ENCODE measurements at places on chromosomes 3 and 15.

DNA sequence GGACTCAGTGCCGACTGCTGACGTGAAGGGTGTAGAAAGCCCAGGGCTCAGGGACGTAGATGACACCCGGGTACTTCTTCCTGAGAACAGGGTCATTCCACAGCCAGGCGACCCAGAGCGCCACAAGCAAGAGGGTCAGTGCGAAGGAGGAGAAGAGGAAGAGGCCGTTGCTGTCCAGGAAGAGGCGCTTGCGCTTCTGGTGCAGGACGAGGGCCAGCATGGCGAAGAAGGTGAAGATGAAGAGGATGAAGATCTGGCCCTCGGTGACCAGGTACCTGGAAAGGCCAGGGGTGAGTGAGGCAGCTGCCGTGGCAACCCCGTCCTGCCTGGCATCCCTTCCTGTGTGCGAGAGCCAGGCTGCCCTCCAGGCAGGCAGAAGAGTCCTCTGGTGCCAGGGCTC, 3.0 kb upstream of the CALML4 start:
- peak; percentile 48 for DNase-seq

DNA sequence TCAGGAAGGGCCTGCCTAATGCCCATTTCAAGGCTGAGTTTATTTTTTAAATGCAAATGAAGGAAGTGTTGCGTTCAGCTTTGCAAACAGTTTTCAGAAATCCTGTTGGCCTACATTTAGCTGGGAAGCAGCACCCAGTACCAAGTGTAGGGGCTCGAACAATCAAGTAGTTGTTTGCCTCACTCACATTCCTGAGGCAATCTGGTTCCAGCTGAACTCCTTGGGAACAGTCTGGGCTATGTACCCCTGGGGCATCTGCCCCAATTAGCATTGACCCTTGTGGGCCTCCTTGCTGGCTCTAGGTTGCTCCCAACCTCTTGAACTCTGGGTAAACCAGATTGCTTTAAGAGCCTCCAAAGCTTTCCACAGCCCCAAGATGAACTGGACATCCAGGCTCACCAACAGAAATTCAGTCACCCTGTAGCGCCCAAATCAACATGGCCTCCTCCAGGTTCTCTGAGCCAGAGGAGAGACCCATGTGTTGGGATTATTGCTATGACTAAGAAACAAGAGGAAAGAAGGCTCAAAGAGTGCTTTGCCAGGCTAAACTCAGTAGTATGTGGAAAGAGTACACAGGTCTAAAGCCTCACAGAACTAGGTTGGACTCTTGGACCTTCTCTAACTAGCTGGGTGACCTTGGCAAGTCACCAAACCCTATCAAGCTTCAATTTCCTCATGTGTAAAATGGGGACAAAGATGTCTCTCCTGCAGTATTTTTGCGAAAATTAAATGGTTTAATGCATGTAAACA, 532.7 kb downstream of the SOX2 start:
- DNase-seq: no peak

DNA sequence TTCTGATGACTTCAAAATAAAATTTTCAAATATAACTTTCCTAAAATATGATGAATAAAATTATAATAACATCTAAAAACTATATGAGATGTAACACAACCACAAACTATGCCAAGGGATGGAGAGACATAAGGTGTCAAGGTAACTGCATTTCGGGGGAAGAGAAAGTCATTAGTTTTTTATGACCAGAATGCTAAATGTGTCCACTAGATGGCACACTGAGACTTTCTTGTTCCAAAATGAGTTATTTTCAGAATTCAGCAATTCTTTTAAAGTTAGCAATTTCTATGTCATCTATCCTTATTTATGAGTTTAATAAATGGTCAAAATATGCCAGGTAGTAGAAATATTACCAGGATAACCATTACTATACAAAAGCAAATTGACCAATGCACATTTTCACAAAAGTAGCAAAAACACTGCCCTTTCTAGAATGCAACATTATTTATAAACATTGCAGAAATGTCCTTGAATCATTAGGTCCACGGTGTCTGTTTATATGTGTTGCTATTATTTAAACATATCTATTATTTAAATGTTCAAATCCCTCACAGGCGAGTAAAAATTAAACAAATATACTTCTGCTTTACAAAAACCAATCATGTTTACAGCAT, 374.2 kb downstream of the PLCL2 start:
- no peak for DNase-seq

DNA sequence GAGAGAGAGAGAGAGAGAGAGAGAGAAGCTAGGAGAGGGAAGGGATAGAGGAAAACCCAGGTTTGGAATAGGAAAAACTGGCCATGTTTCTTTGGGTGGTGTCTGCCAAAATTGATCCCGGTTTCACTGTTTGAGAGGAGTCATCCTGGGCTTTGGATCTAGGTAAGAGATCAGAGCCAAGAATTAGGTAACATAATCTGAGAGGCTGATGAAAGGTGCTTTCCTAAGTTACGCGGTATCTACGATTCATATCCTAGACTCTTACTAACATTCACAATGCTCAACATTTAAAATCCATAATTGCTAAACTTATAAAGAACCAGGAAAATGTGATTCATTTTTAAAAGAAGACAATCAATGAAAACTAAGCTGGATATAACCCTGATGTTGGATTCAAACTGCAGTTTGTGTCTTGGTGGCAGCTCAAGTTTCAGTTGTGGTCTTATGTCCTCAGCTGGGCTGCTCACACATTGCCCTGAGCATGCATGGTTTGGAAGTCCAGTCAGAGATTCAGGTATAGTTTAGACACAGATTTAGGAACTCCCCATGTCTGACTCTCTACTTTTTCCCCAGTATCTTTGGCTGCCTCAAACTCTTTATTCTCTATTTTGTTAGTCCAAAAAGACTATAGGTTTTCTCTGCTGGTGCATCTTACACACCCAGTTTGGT, 42.5 kb upstream of the FMN1 start:
- DNase-seq: no peak

DNA sequence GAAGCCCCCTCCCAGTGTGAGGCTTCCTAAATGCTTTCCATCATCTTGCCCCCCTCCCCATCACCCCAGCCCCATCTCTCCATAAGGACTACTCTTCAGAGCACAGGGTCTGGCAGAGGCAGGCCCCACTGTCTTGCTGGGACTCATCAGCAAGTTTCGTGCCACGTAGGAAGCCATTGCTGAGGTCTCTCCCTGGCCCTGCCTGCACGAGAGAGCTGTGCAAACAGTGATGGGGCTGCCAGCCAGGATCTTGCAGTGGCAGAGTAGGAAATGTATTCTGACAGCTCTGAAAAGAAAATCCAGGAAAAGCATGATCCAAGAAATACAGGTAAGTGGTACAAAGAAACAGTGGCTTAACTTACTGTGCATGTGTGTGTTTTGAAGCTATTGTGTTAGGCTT, 22.6 kb downstream of the ISL2 start:
- no peak for DNase-seq

- no peak for DNase-seq
Observed at GRCh38 chr15:71565631-71566160, 244.7 kb upstream of the NR2E3 start.

DNA sequence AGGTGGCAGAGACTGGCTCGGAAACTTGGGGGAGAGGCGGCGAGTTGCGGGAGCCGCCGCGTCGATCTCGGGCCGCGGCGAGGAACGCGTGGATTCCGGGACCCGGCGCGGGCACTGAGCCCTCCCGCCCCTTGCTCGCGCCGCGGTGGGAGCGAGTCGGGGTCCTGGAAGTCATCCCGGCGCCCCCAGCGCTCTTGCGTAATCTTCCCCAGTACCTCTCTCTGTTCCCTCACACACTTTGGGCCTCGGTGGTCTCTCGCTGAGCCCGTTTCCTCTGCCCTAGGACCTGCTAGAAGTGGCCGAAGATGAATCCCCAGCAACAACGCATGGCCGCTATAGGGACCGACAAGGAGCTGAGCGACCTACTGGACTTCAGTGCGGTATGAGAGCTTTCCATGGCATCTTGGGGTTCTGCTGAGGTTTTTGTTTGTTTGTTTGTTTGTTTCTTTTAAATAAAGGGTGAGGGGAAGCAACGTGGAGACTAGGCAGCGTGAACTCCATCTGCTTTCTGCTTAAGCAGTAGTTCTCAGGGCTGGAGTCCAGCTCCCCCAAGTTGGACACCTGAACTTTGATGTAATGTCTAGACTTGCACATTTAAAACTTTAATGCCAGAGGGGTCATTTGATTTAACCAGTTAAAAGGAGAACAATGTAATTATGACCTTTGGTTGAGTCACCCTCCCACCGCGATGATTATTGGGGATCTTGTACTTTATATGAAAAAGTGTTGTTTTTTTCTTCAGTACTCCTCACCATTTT, 1.3 kb downstream of the TCF12 start:
- no peak for DNase-seq

DNA sequence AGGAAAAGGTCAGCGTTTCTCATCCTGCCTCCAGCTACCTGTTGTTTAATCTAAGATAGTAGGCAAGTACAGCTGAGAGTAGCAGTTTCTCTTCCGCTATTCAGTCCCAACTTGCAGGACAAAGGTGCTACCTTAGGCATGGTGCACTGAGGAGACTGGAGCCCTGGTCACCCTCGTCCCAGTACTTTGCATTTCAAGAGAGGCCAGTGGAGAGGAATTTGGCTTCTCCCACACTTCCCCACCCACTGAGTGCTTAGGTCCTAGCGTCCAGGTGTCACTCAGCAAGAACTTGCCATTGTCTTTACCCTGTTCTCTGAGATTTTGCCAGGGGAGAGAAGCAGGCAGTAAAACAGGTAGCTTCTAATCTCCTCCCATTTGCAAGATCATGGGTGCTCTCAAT, 12.5 kb upstream of the RPN1 start:
- no peak for DNase-seq

DNA sequence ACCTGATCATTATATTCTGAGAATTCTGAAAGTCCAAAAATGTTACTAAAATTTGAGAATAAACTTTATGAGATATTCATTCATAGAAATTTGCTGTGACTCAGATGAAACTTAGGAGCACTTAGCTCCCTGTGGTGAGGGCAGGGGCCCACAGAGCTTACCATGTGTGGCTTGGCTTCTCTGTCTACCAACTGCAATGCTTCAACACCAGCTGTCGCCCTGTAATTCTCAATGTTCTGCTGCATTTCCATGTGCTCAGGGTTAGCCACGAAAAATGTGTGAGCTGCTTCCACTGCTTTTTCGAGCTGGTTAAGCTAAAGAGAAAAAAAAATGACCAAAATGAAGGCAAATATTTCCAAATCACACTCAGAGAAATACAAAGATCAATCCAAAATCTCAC, 125.6 kb downstream of the P3H2 start:
- no peak for DNase-seq

GRCh38 chr15:68582236-68582635, 3.4 kb downstream of the CORO2B start:
- DNase-seq: no peak

- DNase-seq: no peak
Observed at GRCh38 chr15:31323627-31324026, 3.0 kb upstream of the KLF13 start.

- no peak for DNase-seq
Observed at GRCh38 chr3:42441791-42442190, 31.4 kb upstream of the LYZL4 start.

- DNase-seq: no peak
Observed at GRCh38 chr3:64344721-64345207, 119.5 kb upstream of the PRICKLE2 start.

DNA sequence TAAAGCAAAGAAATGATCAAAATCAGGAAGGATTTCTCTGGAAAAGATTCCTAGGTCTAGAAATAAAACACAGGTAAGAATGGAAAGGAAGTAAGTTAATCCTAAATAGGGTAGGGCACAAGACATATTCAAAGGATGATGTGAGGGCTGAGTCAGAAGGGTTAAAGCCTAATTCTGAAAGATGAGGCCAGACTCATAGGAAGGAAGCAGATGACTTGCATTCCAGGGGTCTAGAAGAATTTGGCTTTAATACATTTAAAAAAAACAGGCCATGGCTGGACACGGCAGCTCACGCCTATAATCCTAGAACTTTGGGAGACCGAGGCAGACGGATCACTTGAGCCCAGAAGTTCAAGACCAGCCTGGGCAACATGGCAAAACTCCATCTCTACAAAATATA, 3.2 kb downstream of the SSR3 start:
- DNase-seq: no peak

- DNase-seq: no peak
Observed at GRCh38 chr3:142501004-142501926, 53.4 kb upstream of the XRN1 start.

GRCh38 chr3:40574661-40575060, 49.9 kb downstream of the ZNF621 start:
- no peak for DNase-seq

GRCh38 chr3:98902351-98902740, 851 bp upstream of the DCBLD2 start:
- DNase-seq: no peak

- DNase-seq: peak; percentile 80
Observed at GRCh38 chr15:65400760-65401610, 21.8 kb downstream of the IGDCC4 start.

- DNase-seq: peak; percentile 53
Observed at GRCh38 chr15:75785771-75786574, 57.3 kb upstream of the UBE2Q2 start.

DNA sequence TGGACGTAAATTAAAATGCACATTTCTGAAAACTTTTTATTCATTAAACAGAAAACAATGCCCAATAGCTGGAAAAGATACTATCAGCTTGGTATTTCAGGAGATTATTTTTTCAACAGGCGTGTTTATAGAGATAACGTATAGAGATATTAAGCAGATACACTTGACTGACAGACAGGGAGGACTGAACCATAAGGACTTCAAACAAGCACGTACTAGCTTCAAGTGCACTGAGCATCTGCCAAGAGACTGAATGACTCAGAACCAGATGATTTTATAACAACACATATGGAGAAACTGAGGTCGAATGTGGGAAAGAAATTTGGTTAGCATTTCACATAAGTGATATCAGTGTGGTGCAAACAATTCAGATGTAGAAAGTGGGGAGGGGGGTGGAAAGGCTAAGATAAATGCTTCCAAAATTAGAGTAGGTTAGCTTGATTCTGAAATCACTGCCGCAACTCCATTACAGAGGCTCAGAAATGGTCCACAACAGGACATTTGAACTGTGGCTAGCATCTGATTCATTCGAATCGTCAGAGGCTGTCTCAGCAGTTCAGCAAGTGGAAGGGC, 103.5 kb downstream of the SEMA6D start:
- DNase-seq: no peak

DNA sequence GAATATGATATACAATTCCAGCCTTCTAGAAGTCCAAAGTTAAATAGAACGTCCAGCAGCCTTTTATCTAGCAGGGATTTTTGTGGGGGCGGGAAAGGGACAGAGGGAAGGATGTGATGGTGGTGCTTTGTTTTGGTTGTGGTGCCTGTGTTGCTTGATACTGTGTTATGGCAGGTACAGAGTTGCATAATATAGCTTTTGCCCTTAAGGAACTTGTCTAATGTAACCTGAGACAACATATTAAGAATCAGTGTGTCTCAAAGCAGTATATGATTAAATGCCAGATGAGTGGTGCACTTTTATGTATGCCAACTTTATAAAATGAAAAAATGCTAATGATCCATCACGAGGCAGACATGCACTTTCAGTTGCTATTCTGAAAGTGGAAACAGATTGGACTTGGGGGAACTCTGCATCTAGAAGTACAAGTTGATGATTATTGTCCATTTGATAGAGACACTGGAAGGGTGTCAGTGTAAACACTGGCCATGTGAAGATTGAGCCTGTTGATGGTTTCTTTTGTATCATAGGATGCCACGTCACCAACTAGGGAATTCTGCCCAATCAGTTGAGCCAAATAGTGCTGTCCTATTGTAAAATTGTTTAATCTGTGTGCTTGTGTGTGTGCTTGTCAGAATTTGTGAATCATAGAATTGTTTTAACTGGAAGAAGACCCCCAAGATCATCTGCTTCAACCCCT, 23.0 kb downstream of the NEO1 start:
- DNase-seq: no peak

GRCh38 chr3:121595765-121596406, 2.7 kb downstream of the FBXO40 start:
- DNase-seq: no peak

All from activated effector memory CD4-positive, alpha-beta T cell treated with anti-CD3 and anti-CD28 coated beads, Interleukin-2, amount 50 U/mL, for 16 hours (primary cell).